ENCODE measurements at places on chromosomes 12 and 14.

GRCh38 chr12:46944088-46944487, 118.3 kb upstream of the SLC38A4 start:
- no peak for DNase-seq

DNA sequence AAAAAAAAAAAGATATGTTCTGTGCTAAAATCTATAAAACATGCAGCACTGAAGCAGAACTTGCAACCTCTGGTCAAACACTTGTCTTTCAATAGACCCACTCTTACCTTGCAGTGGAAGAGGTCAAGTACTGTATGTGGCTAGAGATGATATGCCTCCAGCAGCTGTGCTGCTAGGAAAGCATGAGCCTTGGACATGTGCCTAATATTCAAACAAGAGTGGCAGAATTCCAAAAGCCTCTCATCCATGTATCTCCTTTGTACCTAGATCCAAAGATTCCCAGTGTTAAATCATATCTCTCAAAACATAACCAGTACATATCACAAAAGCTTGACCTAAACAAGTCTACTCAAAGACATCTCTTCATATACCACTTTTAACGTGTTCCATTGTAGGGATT, 105.0 kb upstream of the CPNE8 start:
- no peak for DNase-seq

- DNase-seq: no peak
Observed at GRCh38 chr12:10501030-10501429, 4.7 kb upstream of the EIF2S3B start.

DNA sequence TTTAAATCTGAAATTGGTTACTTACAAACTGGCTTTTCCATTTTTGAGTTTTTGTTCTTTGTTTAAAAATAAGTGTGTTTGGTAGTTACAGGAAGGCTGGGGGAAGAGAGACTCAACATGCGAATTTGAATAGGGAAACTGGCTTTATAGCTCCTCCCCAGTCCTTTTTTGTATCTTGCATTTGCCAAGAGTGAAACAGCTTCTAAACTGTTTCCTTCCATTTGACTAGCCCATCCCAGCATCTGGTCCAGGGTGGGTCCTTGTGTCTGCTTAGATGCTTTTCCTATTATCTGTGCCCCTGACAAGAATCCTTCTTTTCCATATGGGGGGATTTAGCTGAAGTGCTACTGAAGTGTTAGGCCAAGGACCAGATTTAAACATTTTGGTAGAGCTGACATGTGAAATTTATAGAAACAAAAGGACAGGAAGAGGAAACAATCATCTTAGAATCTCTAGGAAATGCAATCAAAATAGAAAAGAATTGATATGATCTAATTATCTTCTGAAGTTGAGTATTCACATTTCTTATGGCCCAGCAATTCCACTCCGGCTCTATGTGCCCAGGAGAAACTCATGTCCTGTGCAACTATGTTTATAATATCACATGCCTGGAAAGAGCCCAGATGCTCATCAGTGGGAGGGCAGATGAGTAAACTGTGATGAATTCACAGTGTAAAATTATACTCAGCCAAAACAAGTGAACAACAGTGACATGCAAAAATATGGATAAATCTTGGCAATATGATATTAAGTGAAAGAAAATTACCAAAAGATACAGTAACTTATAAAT, 7.4 kb downstream of the SMOC1 start:
- no peak for DNase-seq

GRCh38 chr14:101405171-101405883, 156.0 kb upstream of the DIO3 start:
- no peak for DNase-seq

GRCh38 chr12:115771601-115772000, 505.9 kb downstream of the MED13L start:
- DNase-seq: no peak

DNA sequence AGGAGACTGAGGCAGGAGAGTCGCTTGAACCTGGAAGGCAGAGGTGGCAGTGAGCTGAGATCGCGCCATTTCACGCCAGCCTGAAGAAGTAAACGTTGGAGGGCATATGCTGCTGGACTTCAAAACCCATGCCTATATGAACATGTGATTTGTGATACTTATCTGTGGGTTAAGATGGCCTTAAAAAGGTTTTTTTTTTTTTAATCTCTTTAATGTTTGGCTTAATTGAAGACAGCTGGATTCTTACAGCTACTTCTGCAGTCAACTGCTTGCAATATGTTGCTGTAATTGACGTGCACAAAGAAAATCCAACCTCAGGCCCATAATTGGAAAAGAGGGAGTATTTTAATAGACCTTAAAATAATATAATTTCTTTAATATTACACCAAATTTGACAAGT, 1.5 kb upstream of the B3GNT4 start:
- no peak for DNase-seq

GRCh38 chr14:104399432-104400155, 180.0 kb upstream of the C14orf180 start:
- DNase-seq: no peak

DNA sequence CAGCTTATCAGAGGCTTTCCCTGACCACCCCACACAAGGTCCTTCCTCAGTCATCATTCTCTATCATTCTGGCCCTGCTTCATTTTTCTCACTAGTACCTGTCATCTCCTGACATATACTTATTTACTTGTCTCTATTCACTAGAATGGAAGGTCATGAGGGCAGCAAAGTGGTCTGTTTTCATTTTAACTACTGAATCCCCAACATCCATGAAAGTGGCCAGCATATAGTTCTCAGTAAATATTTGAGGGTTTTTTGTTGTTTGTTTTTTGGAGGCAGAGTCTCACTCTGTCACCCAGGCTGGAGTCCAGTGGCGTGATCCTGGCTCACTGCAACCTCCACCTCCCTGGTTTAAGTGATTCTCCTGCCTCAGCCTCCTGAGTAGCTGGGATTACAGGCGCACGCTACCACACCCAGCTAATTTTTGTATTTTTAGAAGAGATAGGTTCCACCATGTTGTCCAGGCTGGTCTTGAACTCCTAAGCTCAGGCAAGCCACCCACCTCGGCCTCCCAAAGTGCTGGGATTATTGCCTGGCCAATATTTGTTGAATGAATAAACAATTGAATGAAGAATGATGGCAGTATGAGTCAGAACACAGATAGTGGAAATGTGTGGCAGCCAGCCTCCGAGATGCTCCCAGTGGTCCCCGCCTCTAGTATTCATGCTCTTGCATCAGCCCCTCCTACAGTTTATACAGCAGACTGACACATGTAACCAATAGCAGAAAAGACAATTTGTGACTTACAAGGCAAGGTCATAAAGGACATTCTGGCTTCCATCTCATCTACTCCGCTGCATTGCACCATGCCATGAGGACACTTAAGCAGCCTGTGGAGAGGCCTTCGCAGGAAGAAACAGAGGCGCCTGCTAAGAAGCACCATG, 7.0 kb upstream of the ANO6 start:
- DNase-seq: no peak

DNA sequence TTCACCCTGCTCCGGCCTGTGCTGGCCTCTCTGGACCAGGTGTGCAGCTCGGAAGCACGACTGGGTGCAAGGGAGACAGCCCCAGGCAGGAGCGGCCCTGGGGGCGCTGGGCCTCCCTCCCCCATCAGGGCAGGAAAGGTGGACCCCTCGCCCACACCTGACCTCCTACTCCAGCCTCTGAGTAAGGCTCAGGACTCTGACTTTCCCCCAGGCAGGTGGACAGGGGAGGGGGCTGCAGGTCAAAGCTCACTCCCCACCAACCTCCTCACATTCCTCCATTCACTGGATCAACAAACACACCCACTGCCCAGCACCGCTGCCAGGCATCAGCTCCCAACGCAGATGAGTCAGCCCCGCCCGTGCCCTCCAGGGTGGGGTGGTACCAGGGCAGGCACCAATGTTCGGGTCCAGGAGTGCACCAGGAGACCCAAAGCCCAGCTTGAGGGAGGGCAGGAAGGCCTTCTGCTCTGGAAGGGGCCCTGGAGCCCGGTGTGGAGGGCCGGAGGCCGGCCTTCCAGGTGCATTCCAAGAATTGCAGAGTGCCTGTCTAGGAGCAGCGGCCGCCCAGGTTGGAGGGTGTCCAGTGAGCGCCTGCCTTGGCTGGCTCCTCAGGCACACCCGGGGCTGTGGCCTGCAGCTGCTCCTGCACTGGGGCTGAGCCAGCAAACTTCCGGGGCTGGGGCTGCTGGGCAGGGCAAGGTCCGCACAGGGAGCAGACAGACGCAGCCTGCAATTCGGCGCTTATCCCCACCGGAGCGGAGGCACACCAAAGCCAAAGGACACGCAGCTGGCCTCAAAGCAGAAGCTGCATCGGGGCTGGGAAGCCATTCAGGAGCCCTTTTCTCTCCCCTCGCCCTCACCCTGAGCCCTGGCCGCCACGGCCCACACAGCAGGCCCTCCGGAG, 1.6 kb upstream of the INF2 start:
- no peak for DNase-seq

DNA sequence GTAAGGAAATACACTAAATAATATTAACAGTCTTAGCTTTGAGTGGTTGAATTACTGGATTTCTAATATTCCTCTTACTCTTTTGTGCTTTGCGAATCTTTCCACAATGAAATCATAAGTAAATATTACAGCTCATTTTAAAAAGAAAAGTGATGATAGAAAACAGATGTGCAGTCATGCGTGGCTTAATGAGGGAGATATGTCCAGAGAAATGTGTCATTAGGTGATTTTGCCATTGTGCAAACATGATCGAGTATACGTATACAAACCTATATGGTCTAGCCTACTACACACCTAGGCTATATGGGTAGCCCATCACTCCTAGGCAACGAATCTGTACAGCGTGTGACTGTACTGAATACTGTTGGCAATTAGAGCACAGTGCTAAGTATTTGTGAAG, 59.3 kb downstream of the SLC15A5 start:
- DNase-seq: no peak

GRCh38 chr14:21024585-21025370, at the start of gene NDRG2:
Gene NDRG2 (minus strand): TSS chr14:21025061. CDS start chr14:21023315, 1,746 bp downstream.
- no peak for DNase-seq

DNA sequence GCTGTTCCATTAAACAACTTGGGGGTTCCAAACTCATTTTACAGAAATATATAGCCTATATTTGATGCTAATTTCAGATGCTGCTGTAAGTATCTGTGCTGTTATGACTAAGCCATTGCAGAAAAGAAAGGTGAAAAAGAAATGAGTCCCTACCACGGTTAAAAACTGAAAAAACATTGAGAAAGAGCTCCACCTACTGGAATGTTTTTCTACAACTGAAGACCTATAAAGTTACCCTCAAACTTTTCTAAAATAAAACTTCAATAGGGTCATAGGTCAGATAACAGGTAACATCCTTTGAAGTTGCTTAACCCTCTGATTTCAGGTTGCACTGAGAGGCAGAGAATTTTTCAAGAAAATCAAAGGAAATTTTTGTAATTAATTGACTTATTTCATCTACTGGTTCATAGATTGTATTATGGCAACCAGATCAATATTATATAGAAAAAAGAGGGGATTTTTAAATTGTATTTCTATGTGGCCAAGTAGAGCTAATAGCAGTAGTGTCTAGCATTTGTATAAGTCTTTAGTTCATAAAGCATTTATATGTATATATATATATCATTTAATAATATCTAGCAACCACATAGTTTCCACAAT, 279.9 kb downstream of the RPS29 start:
- DNase-seq: peak; percentile 37

- DNase-seq: no peak
Observed at GRCh38 chr12:1532375-1533165, 61.8 kb downstream of the FBXL14 start.

- no peak for DNase-seq
Observed at GRCh38 chr12:117033382-117034221, 65.6 kb downstream of the TESC start.

GRCh38 chr14:77335576-77335975, 14.7 kb downstream of the GSTZ1 start:
- no peak for DNase-seq

- DNase-seq: no peak
Observed at GRCh38 chr12:462936-463705, 3.4 kb downstream of the B4GALNT3 start.

GRCh38 chr12:96248136-96248931, 54.2 kb downstream of the ELK3 start:
- no peak for DNase-seq

- DNase-seq: no peak
Observed at GRCh38 chr12:89200217-89200616, 152.1 kb downstream of the DUSP6 start.

GRCh38 chr12:98727196-98727595, 82.1 kb downstream of the APAF1 start:
- DNase-seq: no peak

DNA sequence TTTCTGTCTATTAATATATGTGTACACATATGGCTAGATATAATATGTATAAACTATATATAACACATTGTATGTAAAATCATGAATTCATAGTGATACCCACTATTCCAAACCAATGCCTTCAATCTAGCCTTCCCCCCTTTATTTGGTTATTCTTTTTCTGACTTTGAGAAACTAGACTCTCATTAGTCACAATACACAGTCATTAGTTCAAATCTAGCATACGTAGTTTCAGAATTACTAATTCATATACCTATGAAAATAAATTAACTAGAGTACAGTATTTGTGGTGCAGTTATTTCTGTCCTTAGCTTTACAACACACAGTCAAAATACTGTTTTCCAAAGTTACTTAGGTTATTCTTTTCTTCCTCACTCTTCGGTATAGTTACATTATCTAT, 268.2 kb downstream of the DPF3 start:
- no peak for DNase-seq

All from SW 1271 (cell line).